T-helper 1 cell (primary cell): ENCODE measurements at places on chromosomes 1 and 21.

DNA sequence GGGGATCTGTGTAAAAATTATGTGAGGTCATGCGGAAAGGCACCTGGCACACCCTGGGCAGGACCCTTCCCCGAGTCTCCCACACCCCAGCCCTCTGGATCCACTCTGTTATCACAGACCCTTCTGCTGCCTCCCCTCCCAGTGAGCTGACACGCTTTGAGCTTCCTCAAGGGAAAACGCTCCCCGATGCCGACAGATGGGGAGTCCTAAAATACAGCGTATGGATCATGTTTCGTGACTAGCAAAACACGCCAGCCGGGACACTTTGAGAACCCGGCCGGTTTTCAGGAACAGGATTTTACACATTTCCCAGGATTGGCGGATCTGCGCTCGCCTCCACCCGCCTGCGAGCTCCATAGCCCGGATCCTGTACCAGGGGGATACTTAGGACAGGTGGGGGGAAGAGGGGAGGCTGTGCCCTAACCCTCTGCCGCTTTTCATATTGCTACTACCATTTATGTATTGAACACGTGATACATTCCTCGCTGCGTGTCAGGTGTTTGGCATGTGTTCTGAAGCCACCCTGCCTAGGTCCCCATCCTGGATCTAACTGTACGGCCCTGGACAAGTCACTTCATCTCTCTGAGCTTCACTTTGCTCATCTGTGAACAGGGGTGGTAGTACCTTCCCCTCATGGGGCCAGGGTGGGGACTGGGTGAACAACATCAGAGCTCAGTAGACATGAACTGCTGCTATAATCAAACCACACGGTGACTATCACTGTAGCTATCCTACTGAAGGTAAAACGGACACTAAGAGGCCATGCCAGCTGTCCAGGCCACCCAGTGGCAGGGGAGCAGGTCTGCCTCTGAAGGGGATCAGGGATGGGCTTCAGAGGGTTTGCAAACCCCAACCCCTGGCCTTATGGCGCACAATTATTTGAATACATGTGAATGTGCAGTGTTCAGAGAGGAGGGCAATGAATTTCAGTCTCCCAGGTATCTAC is 63.2 kb downstream of the SSBP3 start:
- DNase-seq = no peak

DNA sequence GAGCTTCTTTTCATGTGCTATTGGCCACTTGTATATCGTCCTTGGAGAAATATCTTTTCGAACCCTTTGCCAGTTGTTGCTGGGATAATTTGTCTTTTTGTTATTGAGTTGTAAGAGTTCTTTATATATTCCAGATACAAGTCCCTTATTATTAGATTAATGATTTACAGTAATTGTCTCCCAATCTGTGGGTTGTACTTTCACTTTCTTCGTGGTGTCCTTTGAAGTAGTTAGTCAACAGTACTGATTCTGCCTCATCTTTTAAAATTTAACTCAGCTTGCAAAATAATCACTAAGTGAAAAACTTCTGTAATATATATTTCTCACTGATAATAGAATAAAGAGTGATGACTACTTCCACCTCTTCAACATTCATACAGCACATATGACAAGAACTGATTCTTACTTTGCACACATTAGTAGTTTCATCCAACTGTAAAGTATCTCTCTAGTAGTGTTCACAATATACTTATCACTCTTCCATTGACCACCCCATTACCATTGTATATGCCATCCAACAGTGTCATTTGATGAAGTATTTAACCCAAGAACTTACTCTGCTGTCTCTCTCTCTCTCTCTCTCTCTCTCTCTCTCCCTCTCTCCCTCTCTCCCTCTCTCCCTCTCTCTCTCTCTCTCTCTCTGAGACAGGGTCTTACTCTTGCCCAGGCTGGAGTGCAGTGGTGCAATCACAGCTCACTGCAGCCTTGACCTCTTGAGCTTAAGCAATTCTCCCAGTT is 104.2 kb upstream of the DMRTA2 start:
- no peak for DNase-seq

DNA sequence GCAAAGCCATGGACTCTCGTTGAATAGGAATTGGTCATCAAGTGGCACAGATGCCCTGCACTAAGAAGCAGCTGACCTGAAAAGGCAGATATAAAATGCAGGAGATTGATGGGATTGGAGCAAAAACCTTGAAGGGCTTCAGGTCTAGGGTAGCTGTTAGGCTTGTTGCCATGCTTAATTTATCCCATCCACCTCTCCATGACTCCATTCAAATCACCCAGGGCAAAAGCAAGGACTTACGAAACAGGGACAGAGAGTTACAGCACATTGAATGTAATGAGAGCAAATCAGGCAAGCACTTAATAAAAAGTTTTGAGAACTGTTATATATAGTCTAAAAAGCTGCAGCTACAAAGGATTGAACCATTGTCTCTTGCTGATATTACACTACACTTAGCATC is 298.2 kb upstream of the ESRRG start:
- DNase-seq = no peak

- no peak for DNase-seq
These were observed 1.6 kb upstream of the STK40 start for GRCh38 chr1:36387141-36387949.

DNA sequence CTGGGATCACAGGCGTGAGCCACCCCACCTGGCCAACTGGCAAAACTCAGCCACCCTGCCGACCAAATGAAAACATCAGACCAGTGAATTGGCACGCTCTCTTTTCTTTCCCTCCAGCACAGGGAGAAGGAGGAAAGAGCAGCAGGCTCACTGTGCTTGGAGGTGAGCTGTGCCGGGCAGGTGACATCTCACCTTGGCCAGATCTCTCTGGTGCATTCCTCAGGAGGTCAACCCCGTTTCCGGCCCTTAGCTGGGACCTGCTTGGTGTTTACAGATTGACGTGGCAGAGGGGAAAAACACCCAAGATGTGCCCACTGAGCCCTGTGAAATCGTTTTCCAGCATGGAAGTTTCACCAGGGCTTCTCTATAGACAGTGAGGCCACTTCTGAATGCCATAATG is 45.1 kb downstream of the TMEM51 start:
- DNase-seq = no peak

- no peak for DNase-seq
These were observed 13.2 kb upstream of the CDA start for GRCh38 chr1:20575541-20576336.

GRCh38 chr1:234108921-234109320 is 204.4 kb downstream of the SLC35F3 start:
- DNase-seq = no peak

- DNase-seq = no peak
These were observed 2.0 kb downstream of the KDM4A start for GRCh38 chr1:43651902-43652301.

- DNase-seq = no peak
These were observed 4.7 kb upstream of the SLFNL1 start for GRCh38 chr1:41025979-41026819.

- DNase-seq = no peak
These were observed 48.3 kb upstream of the C1orf174 start for GRCh38 chr1:3948344-3948743.

- DNase-seq = no peak
These were observed 117.7 kb downstream of the NUF2 start for GRCh38 chr1:163439471-163439870.

GRCh38 chr1:207884266-207885029 is 26.5 kb downstream of the CD34 start:
- DNase-seq = no peak

GRCh38 chr1:59703226-59703917 is 111.4 kb upstream of the HOOK1 start:
- no peak for DNase-seq

DNA sequence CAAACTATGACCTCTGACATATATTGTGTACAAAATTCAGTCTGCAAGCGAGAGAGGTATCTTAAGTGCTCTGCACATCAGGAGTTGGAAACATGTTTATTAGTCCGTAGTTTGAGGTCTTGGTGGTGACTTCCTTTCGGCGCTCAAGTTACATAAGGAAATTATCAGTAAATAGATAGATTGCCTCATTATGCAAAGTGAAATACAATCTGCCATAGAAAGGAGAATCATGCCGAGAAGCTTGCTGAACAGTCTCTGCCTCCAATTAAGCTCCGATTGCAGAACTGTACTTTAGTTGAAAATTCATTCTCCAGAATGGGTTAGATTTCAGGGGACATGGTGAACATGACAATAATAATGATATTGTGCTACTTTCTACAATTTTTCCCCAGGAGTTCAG is 271.8 kb downstream of the BRINP2 start:
- no peak for DNase-seq
